ENCODE measurements at places on chromosomes 6 and 20.

DNA sequence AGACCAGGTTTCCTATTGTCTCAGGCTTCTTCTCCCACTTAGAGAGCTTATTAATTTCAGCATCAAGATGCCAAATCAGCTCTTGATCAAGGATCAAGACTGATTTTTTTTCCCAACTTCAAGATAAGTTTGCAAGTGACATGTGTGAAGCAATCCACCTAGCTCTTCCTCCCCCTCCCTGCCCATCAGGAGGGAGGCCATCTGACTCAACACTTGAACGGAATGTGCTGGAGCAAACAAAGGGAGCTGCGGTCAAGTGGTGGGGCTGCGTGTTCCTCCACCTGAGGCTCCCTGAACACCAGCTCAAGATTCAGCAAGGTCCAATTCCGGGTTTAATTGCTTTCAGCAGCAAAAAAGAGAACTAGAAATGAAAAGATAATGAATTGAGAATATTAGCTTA lies 38.7 kb downstream of the TTI1 start:
- DNase-seq = no peak

DNA sequence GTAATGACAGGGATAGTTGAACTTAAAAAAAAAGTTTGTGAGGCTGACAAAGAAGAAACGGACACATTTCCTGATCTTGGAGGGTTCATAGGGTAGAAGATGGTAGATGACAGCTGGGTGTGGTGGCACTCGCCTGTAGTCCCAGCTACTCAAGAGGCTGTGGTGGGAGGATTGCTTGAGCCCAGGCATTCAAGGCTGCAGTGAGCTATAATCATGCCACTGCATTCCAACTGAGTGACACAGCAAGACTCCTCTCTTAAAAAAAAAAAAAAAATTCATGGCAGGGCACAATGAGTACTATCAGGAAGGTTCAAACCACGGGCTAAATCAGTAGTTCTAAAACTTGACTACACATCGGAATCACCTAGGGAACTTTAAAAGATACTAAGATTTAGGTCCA lies 2.0 kb upstream of the MICA start:
- no peak for DNase-seq

DNA sequence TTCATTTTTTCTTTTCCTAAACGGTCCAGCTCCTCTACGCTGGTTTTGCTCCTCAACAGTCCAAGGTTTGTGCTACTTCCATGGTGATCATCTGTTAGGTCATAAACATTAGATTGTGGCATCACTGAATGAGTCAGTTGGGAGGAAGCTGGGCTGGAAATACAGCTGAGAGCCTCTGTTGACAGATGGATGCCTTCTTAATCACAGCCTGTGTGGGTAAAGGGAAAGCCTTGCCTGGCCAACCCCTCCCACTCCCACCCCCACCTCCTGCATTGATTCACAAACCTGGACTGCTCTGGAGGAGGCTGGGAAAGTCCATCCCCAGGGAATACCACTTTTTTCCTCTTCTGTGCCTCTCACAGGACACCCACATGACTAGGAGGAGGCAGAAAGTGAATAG lies 180.6 kb upstream of the CCN2 start:
- DNase-seq = no peak

DNA sequence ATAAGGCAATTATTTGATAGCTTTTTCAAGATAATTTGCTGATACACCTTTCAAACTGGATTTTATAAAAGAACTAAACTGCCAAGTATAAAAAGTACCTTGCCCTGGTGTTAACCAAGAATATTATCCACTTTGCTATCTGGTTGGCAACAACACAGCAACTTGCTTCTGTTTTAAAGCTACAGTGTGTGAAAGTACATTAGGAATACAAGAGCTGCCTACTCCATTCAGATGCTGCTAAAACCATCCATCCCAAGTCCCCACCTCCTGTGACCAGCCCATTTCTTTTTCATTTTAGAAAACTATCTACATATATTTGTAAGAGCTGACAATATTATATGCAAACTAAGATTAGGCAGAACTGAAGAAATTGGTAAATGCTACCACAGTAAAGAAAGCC lies 12.8 kb downstream of the CLDN20 start:
- no peak for DNase-seq

DNA sequence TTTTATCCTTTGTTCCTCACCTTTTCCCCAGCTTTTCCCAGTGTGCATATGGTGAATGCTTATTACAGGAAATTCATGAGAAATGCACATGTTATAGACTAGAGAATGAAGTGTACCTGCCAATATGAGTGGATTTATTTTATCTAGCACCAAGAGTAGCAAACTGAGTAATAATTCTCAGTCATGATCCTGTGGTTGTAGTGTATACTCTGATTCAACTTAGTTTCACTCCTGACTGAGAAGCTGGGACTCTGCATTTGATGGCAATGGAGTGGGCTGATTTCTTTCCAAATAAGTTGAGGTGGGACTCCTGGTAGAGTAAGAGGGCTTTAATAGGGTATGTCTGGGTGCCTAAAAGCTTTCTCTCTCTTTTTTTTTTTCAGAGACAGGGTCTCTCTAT lies 4.0 kb downstream of the ABT1 start:
- no peak for DNase-seq

DNA sequence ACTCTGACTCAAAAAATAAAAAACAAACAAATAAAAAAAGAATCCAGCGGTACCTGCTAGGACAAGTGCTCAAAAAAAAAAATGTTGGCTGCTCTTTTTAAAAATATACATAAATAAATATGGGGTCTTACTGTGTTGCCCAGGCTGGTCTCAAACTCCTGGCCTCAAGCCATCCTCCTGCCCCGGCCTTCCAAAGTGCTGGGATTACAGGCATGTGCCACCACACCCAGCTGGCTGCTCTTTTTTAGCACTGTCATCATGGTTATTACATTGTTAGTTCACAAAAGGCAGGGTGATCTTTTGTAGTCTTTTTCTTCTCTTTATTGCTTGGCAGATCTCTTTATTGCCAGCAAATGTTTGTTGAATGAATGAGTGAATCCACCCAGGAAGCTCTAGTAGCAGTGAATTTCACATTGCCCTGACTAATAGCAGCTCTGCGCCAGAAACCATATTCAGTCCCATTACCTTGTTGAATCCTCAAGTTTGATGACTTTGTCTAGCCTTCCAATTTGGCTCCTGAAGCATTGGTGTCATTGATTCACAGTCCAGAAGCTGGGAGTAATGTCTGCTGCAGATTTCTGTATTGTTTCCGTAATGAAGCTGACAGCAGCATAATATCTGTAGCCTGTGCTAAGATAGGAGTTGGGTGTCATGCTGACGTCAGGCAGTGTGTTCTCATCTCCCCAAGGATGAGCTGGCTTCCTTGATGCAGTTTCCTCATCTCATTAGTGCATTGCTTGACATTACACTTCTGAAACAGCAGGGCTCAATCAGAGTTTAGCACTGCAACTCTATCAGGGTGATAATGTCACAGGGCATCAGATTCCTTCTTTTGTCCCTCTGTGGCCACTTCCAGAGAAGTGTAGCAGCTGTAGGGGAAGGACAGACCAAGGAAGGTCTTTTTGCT lies 84.9 kb upstream of the TGM3 start:
- DNase-seq = no peak

DNA sequence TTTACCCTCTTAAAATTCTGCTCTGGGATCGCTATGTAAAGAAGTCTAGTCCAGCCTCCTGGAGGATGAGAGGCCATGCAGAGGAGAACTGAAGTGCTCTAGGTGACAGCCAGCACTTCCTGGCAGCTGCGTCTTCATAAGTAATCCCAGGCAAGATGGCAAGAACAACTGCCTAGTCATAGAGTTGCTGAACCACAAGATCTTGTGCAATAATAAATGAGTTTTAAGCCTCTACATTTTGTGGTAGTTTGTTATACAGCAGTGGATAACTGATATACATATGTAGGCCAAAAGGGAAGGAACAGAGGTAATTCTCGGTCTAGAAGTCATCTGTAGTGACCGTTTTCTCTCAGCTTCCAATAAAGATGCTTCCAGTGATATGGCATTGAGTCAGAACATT lies 103.8 kb upstream of the FLRT3 start:
- no peak for DNase-seq

- DNase-seq = no peak
These were observed 39.2 kb upstream of the B3GAT2 start for GRCh38 chr6:70996106-70996505.

DNA sequence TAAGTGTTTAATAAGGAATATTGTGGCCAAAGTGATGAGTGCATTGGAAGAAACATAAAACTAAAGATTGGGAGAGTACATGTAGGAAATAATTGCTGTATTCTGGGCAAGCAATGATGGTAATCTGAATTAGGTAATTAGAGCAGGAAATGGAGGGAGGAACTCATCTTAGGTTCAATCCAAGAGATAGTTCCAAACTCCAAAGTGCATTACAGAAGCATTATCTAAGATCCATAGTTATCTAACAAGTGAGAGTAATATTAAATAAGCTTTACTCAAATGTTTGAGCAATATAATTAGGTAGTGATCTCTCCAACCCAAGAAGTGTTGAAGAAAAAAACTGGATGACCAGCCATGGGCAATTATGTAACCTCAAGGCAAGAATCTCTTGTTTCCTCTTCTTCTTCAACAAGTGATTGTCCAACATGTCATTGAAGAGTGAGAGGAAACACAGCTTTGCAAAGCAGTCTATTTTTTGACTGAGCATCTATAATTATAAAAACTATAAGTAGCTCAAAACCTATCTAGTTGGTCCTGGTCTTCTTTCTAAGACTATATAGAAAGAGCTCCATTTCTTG lies 181.2 kb upstream of the TNFAIP3 start:
- no peak for DNase-seq

GRCh38 chr6:170572704-170573466 lies 11.6 kb downstream of the PDCD2 start:
- DNase-seq = no peak

GRCh38 chr6:35429463-35429862 lies 22.7 kb upstream of the FANCE start:
- no peak for DNase-seq

- no peak for DNase-seq
These were observed at the start of gene RSPO4 for GRCh38 chr20:1001911-1002681. Gene RSPO4 (minus strand): TSS chr20:1002311. CDS start chr20:1002164, 147 bp downstream.

DNA sequence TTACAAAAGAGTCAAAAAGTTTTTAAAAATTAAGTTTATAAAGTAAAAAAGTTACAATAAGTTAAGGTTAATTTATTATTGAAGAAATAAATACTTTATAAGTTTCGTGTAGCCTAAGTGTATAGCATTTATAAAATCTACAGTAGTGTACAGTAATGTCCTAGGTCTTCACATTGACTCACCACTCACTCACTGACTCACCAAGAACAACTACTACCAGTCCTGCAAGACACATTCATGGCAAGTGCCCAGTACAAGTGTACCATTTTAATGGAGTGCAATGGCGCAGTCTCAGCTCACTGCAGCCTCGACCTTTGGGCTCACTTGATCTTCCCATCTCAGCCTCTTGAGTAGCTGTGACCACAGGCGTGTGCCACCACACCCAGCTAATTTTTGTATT lies 128.2 kb downstream of the GPX5 start:
- DNase-seq = no peak

GRCh38 chr6:13369591-13369990 lies 41.3 kb upstream of the TBC1D7 start:
- DNase-seq = no peak

- DNase-seq = no peak
These were observed 30.4 kb upstream of the TRERF1 start for GRCh38 chr6:42482174-42482573.

- DNase-seq = no peak
These were observed 52.2 kb downstream of the TOP1 start for GRCh38 chr20:41080866-41081265.

GRCh38 chr20:3738111-3739053 lies 5.9 kb downstream of the HSPA12B start:
- no peak for DNase-seq

GRCh38 chr20:58447511-58448391 lies 58.7 kb downstream of the VAPB start:
- peak; percentile 59 for DNase-seq

Measured in hematopoietic multipotent progenitor cell treated with erythropoietin and hydrocortisone succinate and interleukin-3 and kit ligand, for 17 days (in vitro differentiated cells).